ENCODE measurements at places on chromosomes 3 and 15.
A peak's percentile ranks its signal among the peaks of the same experiment; 100 is the strongest.

GRCh38 chr3:28077572-28077971 is 163.8 kb upstream of the CMC1 start:
- no peak for DNase-seq

DNA sequence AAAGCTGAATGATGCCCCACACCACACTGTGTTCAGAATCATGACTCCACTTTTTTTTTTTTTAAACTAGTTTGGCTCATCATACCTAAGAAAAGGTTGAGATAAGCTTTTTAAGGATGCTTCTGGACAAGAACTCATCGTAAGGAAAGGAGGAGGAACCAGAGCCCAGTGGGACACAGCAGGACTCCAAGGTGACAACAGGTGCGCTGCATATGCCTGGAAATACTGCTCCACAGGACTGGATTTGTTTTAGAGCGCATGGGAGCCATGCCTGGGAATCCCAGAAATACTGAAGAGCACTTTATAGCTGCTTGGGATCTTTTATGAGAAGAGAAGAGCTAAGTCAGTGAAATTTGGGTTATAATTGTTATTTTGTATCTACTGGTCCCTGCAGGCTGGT is 93.4 kb downstream of the NEDD4 start:
- no peak for DNase-seq

GRCh38 chr15:101463270-101463669 is 26.2 kb downstream of the PCSK6 start:
- no peak for DNase-seq

DNA sequence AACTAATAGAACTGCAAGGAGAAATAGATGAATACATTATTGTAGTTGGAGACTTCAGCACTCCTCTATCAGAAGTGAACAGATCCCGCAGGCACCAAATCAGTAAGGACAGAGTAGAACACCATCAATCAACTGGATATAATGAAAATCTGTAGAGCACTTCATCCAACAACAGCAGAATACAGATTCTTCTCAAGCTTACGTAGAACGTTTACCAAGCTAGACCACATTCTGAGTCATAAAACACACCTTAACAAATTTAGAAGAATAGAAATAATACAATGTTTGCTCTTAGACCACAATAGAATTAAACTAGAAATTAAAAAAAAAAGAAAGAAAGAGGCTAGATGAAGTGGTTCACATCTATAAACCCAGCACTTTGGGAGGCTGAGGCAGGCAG is 70.7 kb upstream of the NEDD4 start:
- no peak for DNase-seq

GRCh38 chr15:73851689-73852088 is 21.7 kb upstream of the TBC1D21 start:
- no peak for DNase-seq

GRCh38 chr3:141266186-141266585 is 34.6 kb downstream of the PXYLP1 start:
- DNase-seq = no peak

- no peak for DNase-seq
These were observed 41.5 kb downstream of the KLHL6 start for GRCh38 chr3:183514021-183514420.

DNA sequence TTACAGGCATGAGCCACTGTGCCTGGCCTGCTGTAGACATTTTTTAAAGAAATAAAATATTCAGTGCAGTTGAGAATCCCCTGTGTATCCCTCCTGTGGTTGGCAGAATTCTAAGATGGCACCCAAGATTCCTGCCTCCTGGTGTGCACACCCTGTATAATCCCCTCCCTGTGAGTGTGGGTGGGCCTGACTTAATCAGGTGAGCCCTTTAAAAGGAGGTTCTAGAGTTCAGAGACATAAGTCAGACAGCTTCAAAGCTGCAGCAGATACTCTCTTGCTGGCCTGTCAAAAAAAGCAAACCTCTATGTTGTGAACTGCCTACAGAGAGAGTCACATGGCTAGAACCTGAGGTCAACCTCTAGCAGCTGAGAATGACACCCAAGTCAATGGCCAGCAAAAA is 7.0 kb upstream of the VIPR1 start:
- DNase-seq = no peak

GRCh38 chr3:32948625-32949445 is 2.6 kb upstream of the CCR4 start:
- no peak for DNase-seq

GRCh38 chr3:182118066-182118465 is 406.3 kb downstream of the SOX2 start:
- no peak for DNase-seq

- DNase-seq = no peak
These were observed 392.8 kb downstream of the OCA2 start for GRCh38 chr15:27706300-27706699.

GRCh38 chr3:67005974-67006373 is 7.9 kb downstream of the KBTBD8 start:
- no peak for DNase-seq

GRCh38 chr15:30930422-30930821 is 26.7 kb downstream of the FAN1 start:
- no peak for DNase-seq

- no peak for DNase-seq
These were observed 146.3 kb downstream of the TLE3 start for GRCh38 chr15:69951256-69951897.

- DNase-seq = no peak
These were observed 654.4 kb upstream of the ADAMTS9 start for GRCh38 chr3:65342084-65342683.

- peak; percentile 93 for DNase-seq
These were observed at the start of gene USP4 for GRCh38 chr3:49339941-49340800. Gene USP4, minus strand, starts transcription at chr3:49340053. Its CDS starts 29 bp downstream, at chr3:49340024.

GRCh38 chr15:49225572-49226281 is 55.7 kb downstream of the GALK2 start:
- peak; percentile 14 for DNase-seq

GRCh38 chr3:170641510-170642236 is 55.8 kb upstream of the SLC7A14 start:
- DNase-seq = no peak

DNA sequence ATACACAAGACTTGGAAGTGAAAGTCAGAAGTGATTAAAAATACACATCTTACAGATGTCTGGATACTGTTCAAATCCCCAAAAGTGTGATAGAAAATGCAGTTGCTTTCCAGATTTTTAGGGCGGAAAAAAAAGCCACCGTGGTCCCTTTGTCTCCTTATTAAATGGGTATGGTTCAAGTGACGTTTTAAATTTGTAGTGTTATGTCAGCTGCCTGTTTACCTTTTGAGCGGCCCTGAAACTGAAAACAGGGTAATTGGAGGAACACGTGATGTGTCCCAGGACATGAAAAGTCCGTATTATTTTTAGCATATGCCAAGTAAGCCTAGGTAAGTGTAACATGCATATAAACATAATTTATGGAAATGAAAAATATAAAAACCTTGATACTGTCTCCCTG is 109.0 kb upstream of the PDZRN3 start:
- DNase-seq = no peak

GRCh38 chr15:94631608-94632007 is 400.2 kb downstream of the MCTP2 start:
- DNase-seq = no peak

DNA sequence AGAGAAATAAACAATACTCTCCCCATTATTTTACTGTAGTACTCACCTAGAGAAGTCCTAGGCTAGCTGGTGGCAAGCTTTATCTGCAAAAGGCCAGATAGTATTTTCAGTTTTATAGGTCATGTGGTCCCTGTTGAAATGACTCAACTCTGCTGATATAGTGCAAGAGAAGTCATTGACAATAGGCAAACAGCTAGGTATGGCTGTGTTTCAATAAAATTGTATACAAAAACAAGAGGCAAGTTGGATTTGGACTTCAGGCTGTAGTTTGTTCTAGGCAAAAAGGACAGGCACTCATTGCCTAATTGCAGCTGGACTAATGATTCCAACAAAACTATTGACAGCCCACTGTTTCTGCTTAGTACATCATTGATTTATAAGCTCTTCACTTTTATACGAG is 328.0 kb upstream of the PDZRN3 start:
- DNase-seq = no peak

- no peak for DNase-seq
These were observed 127.7 kb upstream of the SPATA16 start for GRCh38 chr3:173268781-173269180.

- no peak for DNase-seq
These were observed 456.2 kb downstream of the TBL1XR1 start for GRCh38 chr3:176740906-176741663.

- peak; percentile 46 for DNase-seq
These were observed 520 bp downstream of the ZNF654 start for GRCh38 chr3:88059380-88060170.

GRCh38 chr3:11909726-11910125 is 63.0 kb upstream of the TAMM41 start:
- DNase-seq = no peak

- no peak for DNase-seq
These were observed 33.6 kb downstream of the CD200R1L start for GRCh38 chr3:112813016-112813415.

- no peak for DNase-seq
These were observed 14.2 kb upstream of the ANKDD1A start for GRCh38 chr15:64897345-64897985.

DNA sequence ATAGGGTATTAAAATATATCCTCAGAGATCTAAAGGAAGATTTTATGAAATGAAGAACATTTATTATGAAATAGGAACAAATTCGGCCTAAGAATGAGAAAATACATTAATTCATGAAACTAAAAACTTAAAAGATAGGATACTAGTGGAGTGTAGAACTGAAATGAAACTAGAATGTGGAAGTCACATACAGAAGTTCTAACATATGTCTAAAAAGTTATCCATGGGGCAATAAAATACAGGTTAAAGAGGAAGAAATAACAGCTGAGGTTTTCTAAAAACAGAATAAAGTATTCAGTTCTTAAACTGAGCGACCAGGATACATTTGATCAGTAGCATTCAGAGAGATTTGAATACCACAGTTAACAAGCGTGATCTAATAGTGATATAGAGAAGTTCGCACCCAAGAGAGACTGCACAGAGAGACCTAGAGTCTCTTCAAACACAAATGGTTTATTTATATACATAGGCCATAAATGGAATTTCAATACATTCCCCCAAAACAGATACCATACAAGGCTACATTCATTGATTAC is 85.9 kb downstream of the FEZF2 start:
- DNase-seq = no peak

GRCh38 chr3:16906682-16907081 is 21.9 kb downstream of the PLCL2 start:
- DNase-seq = no peak

DNA sequence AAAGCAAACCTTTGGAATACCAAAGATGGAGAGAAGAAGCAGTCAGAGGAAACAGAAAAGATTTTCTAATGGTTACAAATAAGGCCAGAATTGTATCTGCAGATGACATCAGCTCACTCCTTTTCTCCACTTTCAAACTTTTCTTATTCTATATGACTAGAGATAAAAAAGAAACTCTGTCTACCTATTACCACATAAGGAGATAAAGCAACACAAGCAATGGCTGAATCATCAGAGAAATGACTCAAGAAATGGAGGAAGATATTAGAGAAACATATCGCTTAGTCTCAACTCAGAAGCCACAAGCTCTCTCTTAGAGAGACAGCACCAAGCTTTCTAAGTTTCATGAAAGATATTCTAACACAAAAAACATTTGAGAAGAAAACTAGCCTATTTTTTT is 784.0 kb downstream of the ZPLD1 start:
- no peak for DNase-seq

DNA sequence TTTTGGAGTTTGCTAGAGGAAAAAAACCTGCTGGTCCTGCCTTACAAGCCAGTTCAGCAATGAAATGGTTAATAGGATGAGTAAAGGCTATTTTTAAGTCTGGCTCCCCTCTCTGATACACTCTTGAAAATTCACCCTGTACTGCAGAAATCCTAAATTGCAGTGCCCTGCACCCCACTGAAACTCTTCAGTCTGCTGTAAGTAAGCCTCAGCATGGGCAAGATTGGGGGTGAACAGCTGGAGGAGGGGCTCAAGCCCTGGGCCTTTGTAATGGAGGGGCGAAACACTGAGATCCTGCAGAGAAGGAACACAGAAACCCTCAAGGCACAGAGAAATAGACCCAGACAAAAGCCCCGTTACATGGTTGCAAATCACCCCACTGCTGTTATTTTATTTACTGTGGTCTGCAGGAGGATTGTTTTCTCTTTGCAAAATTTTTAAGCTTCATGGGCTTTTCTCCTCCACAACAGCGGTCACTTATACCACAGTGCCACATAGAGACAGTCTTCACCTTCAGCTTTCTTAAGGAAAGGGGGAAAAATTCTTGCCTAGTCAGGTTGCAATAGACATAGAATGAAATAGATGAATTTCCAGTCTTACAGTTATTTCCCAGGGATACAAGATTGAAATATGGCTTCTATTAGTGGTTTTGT is 45.0 kb downstream of the SOX2 start:
- DNase-seq = no peak

DNA sequence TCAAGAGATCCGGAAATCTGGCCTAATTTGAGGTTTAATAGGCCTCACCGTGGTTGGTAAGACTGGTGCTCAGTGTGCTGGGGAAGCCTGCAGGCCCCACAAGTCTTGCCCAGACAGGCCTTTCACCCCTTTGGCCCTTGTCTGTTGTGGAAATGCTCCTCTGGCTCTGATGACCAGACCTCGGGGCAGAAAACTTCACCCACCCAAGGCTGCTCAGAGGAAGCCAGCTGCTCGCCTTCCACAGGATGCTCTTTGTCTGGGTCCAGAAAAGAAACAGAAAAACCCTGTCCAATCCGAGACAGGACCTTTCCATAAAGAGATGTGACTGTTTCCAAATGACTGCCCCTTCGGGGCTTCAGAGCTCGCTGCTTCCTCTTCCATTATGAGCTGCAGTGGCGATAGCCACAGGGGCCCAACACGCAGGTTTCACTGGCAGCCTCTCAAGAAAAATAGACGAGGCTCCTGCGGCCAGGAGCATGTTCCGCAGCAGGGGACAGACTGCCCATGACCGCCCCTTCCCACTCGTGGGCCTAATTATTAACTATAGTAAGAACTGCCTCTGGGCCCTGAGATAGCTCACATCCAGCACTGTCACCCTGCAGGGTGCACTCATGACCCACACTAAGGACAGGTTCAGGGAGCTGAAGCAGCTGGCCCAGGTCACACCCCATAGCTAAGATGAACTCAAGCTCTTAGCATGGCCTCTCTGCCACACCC is 6.8 kb upstream of the SNX22 start:
- DNase-seq = no peak

DNA sequence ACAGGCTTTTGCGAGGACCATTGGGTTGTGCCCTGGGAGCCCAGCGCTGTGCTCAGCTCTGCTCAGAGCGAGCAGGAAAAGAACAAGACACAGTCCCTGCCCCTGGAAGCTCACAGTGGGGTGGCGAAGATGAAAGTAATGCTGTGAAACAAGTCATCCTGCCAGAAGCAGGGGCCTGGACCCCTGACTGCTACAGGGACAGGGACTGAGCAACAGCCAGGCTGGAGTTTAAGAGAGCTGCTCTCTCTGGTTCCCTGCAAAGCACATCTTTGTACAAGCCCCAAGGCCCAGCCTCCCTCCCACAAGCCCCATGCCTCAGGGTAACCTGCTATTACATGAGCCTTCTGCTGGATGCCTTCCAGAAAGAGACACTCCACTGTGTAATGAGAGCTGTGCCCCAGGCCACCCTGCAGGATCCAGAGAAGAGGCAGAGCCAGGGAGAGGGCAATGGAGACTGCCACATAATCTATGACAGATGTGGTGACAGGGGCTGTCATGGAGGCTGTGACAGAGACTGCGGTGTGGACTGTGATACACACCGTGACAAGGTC is 7.1 kb upstream of the HCN4 start:
- peak; percentile 71 for DNase-seq

- DNase-seq = no peak
These were observed 33.7 kb downstream of the CRYGS start for GRCh38 chr3:186510374-186511079.

Measured in SK-N-SH (cell line).